Mesenteric fat pad (tissue), 1 donor: ENCODE measurements at places on chromosomes 7 and 10. TPM values are rescaled to one million over a fixed set of nuclear protein-coding genes. Genes with fewer than 3 reads are reported as not detected.

Gene ADARB2
- total RNA-seq: 0.06 TPM

Gene LRRD1
- total RNA-seq: not detected

Gene ICA1
- 21.9 TPM for total RNA-seq

Gene VWA2
- 0.19 TPM for total RNA-seq

Gene PVRIG
- total RNA-seq: not detected

Gene GPR15LG
- total RNA-seq: not detected

Gene CUL2
- total RNA-seq: 28.2 TPM

Gene SLC26A3
- 0.45 TPM for total RNA-seq

- DNase-seq: no peak
These were observed 688 bp downstream of the ORAI2 start for GRCh38 chr7:102434039-102434486.

- no peak for DNase-seq
These were observed 6.3 kb upstream of the SNX13 start for GRCh38 chr7:17946591-17946990.

GRCh38 chr7:57400531-57401155 is 49.3 kb upstream of the ZNF716 start:
- no peak for DNase-seq

DNA sequence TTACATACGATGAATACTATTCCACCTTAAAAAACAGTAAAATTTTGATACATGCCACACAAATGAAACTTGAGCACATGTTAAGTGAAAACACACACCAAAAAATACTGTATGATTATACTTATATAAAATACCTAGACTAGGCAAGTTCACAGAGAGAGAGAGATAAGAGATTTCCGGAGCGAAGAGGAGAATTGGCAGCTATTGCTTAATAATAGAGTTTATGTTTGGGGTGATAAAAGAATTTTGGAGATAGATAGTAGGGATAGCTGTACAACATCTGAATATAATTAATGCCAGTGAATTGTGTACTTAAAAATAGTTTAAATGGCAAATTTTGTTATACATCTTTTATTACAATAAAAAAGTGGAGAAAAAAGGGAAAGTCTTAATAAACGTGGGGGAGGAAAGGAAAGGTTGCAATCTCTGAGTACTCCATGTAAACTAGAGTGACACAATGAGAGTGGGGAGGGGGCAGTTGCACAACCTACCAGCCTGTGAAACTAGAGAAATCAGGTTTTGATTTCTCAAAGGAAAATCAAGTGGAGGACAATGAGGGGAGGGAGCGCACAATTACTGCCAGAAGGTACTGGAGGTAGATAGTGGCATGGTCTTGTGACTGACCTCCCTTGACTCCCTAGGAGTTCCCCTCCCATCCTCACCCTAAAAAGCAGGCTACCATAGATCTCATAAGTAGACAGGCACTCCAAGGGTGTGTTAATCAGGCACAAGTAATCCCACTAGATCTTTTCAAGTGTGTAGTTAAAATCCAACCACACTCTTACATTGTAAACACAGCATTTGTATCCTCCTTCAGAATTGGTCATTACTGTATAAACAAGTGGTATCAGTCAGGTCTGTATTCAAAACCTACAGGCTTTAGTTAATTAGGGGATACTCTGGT is 31.6 kb upstream of the ANK3 start:
- DNase-seq: no peak

GRCh38 chr10:64394744-64395143 is 873.5 kb downstream of the REEP3 start:
- no peak for DNase-seq

DNA sequence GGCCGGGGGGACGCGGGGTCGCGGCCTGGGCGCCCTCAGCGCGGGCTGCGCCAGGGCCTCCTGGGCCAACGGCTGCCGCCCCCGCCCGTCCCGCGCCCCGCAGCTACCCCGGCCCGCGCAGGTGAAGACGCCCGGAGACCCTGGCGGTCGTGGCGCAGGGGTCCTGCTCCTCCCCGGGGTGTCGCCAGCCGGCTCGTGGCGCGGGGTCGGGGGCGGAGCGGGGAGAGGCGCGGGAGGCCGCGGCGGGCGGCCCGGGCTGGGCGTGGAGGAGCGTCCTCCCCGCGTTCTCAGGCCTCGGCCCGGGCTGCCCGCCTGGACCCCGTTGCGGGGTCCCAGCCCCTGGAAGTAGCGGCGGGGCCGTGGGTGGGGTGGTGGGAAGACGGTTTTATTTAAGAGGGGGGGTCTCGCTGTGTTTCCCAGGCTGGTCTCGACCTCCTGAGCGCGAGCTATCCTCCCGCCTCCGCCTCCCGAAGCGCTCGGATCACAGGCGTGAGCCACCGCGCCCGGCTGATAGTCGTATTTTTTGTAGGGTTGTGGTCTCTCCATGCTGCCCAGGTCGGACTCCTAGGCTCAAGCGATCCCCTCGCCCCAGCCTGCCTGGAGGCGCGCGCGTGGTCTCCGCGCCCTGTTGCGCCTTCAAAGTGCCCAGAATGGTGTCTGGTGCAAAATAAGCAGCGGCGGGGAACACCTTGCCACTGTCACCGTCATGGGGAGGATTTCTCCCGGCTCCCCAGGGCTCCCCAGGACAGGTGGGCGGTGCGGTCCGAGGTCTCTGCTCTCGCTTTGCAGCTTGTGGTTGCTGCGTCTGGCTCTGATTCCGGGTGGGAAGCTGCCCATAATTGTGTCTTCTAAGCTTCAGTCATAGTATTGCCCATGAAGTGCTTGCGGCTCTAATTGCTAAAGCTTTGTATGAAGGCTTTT is 15.3 kb upstream of the SUN1 start:
- no peak for DNase-seq

GRCh38 chr10:19791032-19791431 is 25.2 kb upstream of the PLXDC2 start:
- no peak for DNase-seq

DNA sequence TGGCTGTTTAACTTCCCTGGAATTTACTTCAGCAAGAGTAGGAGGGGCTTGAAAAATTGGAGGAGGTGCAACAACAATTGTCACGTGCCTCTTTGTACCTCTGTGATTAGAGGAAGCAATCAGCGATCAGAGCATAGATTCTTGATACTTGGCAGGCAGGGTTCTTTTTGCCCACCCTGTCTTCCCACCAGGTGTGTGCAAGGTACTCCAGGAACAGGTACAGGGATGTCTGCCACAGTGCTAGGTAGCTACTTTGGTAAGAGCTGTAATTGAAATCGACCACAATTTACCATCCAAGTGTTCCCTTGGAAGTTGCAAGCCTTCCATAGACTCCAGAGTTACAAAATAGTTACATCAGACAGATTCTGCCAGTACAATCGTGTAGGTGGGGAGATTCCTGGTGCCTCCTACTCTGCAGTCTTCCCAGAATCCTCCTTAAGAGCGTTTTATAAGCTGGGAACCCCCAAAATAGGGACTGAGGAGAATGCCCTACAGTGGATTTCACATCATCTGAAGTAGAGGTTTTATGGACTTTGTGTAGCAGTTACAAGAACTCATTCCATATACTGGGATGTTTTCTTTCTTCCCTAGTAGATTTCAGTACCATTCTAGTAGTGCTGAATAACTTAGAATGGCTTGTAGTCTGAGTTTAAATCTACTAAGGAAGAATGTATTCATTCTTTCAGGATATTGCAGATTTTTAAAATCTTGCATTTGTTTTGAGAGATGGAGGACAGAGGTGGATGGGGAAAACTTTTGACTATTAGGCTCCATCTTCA is 101.9 kb downstream of the EXOC4 start:
- DNase-seq: no peak

DNA sequence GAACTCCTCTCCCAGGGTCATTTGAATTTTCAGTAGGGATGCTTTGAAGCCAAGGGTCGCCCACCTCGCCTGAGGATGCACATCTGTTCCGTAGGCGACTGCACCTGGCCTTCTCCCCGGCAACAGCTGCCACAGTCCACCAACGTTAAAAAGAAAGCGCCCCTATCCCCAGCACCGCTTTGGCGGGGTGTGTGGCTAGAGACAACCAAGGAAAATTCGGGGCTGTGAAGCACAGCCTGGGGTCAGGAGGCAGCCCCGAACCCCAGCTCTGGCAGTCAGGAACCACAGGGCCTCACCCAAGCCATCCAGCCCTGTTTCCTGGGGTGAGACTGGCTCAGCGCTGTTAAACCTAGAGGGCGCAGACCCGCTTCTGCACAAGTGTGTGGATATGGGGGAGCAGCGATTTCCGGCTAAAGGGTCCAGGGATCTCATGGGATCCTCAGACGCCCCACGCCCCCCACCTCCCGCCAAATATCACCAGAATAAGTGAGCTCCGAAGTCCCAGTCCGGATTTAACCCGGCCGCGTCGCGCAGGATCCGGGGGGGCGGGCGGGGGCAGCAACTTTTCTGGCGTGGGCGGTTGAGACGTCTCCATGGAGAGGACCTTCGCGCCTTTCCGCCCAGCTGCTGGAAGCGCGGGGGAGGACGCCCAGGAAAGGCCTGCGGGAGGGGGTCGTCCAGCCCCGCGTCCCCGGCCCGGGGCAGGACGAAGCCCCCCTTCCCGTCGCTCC is 822 bp downstream of the ZC3HAV1L start:
- DNase-seq: peak; percentile 89

- DNase-seq: no peak
These were observed 38.9 kb downstream of the BMPR1A start for GRCh38 chr10:86795353-86795752.

GRCh38 chr10:19658622-19659233 is 157.5 kb upstream of the PLXDC2 start:
- DNase-seq: no peak

DNA sequence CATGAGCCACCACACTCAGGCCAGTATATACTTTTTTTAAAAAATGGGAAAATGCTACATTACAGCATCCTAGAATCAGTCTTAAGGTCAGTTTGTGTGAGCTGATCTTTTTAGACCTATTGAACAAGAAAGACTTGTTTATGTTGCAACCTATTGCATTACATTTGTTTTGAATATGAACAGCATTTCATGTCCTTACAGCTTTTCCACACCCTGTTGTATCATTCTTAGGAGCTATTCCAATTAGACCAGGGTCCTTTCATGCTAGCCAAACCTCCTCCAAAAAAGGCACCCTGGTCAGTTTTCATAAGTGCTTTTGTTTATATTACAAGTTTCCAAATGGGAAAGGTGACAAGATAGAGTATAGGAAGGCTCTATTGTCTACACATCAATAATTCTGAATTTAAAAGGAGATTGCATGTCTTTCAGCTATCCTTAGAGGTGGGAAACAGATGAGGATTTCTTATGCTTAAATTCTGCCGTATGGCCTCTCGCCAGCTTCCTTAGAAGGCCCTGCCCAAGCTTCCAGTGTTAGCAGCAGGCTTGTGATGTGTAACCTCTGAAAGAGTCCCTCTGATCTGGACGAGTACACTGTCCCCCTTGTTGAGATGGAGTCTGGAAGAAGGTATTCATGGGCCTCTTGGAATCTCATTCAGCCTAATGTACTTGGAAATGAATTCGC is 171.9 kb downstream of the OTUD1 start:
- no peak for DNase-seq

DNA sequence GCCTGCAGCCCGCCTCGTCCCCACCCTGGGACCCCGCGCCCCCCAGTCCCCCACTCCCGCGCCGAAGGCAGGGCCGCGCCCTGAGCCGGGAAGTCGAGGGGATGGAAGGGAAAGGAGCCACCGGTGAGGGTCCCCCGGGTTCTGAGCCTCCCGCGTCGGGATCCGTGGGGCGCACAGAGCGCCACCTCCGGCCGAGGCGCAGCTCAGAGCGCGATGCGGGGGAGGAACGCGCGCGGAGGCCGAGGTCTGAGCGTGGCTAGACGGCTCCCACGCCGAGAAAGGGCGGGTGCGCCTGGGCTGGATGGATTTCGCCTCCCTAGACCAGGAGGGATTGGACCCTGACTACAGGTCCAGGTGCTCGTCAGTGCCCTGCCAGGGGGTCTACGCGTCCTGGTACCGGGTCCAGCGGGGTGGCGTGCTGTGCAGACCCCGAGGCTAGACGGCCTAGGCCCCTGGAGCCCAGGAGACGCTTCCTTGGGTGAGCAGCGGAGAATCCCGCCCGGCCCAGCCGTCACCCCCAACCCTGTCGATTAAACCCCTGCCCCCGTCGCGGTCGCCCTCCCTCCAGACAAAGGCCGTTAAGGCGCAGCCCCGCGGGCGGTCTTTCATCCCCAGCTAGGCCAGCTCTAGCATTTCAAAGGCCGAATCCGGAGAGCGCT is 986 bp upstream of the PDGFA start:
- no peak for DNase-seq

GRCh38 chr10:33026422-33026821 is 68.4 kb upstream of the ITGB1 start:
- no peak for DNase-seq

DNA sequence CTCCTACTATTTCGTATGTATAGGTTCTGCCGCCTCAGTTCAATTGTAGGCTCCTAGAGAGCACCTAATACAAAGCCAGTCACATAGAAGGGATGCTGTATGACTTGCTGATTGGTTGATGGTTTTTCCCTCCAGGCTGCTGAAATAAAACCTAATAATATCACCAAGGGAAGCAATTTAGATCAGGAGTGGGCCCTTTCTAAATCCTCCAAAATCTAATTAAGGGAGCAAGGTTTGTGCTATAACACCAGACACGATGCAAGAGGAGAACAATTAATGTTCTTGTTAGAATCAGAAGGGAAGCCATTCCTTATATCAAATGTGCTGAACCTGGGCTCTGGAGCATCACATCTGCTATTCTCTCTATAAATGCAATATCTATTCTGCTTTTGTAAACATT is 42.0 kb upstream of the SLC13A1 start:
- no peak for DNase-seq

GRCh38 chr10:133529576-133529946 is 2.4 kb downstream of the CYP2E1 start:
- DNase-seq: no peak

DNA sequence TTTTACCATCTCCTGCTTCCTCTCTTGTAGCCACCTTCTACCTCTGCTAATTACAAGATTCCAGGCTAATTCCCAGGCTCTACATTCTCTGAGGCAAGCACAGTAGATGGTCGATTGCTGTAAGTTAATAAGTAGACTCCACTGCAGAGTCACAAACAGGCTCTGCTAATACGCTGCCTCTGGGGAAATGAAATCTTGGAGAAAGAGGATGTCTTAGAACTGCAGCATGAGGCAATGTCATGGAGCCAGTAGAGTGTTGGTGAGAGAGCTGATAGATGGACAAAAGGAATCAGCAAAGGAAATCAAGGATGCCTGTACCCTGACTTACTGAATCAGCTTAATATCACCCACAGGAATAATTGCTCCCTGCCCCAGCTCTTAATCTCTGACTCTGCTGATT is 1260.3 kb downstream of the XPNPEP1 start:
- DNase-seq: no peak

DNA sequence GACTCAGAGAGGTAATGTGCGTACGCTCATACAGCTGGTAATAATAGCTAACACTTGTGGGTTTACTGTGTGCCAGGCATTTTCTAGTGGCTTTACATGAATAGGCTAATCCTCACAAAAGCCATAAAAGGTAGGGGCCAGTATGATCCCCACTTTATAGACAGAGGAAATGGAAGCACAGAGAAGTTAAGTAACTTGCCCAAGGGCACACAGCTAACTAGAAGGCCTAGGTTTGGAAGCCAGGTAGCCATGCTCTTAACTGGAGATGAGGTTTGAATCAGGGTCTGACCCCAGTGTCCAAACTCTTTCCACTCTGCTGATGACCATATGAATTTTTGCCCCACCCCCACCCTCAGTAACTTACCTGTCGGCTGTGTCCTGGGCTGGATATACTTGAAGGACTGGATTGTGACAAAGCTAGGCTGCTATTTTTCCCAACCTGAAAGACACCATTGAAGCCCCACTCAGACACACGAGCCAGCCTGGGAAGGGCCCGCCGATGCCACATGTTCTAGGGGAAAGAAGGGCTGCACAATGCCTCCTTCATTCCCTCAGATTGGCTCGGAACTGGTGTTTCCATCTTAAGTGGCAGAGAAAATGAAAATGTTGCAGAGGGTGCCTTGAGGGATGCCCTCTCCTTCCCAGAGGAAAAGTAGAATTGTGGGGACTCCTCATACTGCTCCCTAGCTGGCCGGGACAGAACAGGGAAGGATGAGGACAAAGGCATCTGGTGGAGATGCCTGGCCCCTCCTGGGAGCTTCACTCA is 29.1 kb upstream of the EFCAB10 start:
- peak; percentile 53 for DNase-seq
